Psoas muscle (tissue), 8 donors: ENCODE measurements at places on chromosomes 4 and X.

GRCh38 chr4:152686452-152687013 is 6.7 kb upstream of the TMEM154 start:
- no peak for DNase-seq

DNA sequence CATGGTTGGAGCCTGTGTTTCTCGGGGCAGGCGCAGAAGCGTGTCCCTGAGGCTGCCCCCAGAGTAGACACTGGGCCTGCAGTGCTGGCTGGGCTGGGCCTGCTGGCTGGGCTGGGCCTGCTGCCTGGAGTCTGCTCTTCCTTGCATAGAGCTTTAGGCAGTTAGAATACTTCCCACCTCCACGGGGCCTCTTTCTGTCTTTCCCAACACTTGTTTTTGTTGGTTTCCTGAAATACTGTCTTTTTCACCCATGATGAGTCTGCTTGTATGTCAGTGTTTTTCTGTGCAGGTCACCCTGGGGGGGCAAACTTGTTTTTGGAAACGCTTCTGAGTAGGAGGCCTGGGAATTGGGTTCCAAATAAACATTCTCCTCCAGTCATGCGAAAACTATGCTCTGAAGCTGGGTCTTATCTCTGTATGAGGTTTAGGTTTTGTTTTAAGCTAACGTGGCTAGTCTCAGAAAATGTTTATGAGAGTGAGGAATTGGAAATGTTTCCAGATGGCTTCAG is 32.2 kb downstream of the TRMT44 start:
- no peak for DNase-seq

DNA sequence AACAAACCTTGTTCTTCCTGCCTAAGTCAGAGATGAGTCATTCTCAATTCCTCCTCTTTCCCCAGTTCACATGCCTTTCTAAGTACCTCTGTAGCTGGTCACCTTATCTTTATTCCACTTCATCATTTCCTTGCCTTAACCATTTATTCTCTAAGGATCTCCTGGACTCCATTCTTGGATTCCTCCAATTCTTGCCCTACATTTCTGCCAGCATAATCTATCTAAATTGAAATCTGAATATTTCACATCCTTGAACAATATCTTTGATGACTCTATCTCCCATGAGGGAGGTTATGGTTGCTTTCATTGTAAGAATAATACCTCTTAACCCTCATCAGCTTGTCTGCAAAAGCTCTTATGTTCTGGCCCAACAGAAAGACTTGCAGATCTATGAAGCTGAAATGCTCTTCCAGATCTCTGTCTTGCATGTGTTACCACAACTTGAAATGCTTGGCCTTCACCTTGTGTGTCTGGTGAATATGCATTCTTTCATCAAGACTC is 28.6 kb upstream of the PDE5A start:
- DNase-seq = no peak

DNA sequence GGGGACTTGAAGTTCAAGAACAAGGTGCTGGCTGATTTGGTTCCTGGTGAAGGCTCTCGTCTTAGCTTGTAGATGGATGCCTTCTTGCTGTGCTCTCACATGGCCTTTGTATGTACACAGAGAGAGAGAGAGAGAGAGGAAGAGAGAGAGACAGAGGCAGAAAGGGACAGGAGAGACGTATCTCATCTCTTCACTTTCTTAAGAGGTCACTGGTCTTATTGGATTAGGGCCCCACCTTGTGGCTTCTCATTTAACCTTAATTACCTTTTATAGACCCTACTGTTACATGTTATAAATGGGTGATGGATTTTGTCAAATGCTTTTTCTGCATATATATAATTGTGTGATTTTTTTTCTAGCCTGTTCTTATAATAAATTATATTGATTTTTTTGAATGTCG is 1444.2 kb downstream of the ADGRL3 start:
- no peak for DNase-seq

- DNase-seq = no peak
Observed at GRCh38 chrX:110287605-110288004, 30.3 kb downstream of the AMMECR1 start.

GRCh38 chr4:26000274-26000950 is 86.4 kb downstream of the SMIM20 start:
- no peak for DNase-seq

DNA sequence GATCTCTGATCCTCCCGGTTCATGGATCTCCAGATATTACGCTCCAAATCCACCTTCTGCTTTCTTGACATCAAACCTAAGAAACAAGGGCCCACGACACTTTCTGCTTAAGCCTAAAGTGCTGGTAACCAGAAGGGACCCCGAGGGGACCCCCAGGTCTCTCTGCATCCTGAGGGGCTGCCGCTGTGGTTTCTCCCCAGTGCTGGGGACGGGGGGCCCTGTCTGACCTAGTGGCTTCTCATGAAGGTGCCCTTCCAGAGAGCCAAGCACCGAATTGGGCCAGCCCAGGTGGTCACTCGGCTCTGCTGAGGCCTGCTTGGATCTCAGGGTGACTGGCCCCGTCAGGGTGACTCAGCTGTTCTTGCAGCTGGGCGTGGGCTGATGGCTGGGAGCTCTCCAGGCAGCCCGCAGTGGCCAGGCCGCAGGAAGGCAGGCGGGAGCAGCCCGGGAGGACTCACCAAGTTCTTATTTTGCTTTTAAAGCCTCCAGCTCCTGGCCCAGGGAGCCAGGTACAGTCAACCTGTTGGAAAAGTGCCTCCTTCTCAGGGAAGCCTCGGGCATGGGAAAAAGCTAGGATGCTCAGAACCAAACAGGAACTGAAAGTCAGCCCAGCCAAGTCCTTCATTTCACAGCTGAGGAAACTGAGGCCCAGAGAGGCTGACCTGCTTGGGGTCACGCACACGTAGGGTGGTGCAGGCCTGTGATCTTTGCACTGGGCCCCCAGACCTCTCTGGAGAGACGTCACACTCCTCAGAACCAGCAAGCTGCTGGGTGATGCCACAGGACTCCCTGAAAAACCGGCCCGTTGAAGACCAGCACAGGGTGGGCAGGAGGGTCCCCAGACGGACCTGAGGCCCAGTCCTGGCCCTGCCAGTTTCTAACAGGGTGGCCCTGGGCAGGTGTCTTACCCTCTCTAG is 16.7 kb downstream of the BLOC1S4 start:
- DNase-seq = peak; percentile 87

GRCh38 chr4:71498625-71499024 is 159.8 kb downstream of the SLC4A4 start:
- DNase-seq = no peak

GRCh38 chr4:158858410-158859199 is 89.8 kb downstream of the FNIP2 start:
- no peak for DNase-seq

- no peak for DNase-seq
Observed at GRCh38 chrX:130066975-130067615, 43.2 kb downstream of the ELF4 start.

DNA sequence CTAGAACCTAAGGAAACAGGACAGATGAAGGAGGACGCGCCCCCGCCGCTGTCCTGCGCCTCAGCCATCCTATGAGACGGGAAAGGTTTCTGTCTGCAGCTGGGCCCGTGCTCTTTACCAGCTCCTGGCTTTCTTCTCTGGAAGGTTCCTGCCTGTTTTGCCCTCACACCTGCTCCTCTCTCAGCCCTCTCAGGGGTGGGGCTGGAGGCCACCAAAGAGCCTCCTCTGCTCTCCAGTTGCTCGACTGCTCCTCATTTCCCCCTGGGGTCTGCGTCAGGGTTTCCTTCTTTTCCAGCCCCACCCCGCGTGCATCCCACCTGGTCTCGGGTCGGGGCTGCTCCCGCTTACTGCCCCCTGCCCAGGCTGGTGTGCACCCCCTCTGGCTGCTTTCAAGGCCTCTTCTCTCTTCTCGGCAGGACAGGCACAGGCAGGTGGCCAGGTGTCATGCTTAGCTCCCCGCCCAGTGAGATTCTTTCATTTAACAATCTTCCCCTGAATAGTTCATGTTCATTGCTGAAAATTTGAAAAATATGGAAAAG is 4.6 kb downstream of the HTT-AS start:
- DNase-seq = no peak

DNA sequence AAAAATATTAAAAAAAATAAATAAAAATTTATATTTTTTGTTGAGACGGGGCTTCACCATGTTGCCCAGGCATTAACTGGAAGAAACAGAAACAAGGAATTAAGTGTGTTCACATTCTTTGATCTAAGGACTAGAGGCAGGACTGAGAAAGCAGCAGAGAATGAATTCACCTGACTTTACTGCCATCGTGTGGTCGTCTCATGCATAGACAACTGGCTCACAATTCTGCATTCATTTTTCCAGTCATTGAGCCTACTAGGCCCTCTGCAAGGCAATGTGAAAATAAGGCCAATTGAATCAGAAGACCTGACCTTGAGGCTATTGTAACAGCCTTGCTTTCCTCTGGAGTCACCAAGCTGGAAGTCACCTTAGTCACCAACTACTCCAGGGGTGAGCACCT is 37.4 kb downstream of the LHFPL1 start:
- DNase-seq = no peak

DNA sequence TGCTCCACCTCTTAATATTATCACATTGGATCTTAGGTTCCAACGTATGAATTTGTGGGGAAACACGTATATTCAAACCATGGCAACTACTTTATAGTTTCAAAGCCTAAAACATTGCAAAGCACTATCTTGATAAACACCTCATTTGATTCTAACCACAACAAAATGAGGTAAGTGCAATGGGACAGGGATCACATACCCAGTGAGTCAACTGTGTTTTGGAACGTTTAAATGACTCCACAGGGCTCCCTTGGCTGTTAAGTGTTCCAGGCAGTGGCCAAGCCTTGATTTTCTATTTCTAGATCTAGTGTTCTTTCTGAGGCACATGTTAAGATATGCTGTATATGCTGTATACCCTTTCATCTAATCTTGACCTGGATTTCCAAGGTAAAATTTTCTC is 54.5 kb upstream of the C1QTNF7 start:
- no peak for DNase-seq

DNA sequence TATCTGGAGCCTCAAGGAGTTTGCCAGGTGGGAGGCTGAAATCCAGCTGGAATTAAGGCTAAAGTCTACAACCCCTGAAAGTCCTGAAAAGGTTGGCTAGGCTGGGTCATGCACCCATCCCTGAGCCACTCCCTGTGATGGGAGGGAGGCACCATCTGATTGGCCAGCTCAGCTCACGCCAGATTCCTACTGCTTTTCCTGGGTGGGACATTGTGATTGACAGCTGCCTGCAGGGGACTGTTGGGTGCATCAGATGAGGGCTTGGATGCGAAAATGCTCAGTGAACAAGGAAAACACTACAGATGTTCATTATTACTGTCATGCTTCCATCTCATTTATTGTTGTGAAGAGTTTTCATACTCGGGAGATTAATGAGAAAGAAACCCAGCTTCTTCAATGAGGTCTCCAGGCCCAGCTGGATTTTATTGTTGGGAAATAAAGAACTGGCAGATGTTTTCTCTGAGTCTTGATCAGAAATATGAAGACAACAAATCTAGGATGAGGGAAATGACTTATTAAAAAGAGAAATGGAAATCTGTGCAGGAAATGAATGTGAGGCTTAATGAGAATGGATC is 185.9 kb downstream of the STK32B start:
- DNase-seq = no peak

DNA sequence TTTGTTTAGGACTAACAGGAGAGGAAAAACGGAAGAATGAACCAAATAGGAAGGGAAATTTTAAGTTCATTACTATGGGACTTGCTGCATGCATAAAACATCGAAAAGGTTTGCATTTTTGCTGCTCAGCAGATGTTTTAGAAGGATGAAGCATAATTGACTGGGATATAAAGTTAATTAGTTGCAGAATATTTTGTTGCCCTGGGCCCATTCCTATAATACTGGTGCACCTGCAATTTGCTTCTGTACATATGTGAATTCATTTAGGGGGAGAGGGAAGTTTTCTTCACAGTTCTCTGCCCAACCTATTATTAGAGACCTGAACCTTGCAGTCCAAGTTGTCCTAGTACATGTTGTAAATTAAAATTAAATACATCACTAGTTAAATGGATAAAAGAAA is 232.0 kb downstream of the UGT8 start:
- DNase-seq = no peak

GRCh38 chr4:177789610-177790009 is 347.4 kb upstream of the AGA start:
- DNase-seq = no peak

DNA sequence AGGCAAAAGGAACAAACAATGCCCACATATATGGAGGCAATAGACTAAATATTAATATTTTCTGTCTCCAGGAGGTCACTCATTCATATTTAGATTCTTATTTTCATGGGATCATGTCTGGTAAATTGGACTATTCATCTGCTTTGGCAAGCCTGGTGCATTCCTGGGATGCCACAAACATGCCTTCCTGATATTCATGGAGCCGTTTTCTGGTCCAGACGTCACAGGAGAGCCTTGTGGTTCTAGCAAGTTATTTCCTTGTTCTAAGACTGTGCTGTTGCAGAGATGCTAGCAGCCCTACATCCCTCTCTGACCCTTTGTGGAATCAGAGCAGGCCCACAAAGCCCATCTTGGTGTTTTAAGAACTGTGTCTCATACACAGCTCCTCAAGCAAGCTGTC is 16.1 kb upstream of the EXOSC9 start:
- no peak for DNase-seq

DNA sequence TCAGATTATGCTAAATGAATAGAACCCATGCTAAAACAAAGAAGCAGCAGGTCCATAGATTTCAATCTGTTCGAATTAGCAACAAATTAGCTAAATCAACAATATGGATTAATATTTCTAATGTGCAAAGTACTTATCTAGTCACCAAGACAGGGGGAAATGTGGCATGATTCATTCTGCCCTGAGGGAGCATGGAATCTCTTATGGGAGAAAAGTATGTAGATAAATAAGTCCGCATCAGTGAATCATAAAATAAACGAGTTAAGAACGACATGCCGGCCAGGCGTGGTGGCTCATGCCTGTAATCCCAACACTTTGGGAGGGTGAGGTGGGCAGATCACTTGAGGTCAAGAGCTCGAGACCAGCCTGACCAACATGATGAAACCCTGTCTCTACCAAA is 102.1 kb downstream of the ANOS1 start:
- DNase-seq = no peak

DNA sequence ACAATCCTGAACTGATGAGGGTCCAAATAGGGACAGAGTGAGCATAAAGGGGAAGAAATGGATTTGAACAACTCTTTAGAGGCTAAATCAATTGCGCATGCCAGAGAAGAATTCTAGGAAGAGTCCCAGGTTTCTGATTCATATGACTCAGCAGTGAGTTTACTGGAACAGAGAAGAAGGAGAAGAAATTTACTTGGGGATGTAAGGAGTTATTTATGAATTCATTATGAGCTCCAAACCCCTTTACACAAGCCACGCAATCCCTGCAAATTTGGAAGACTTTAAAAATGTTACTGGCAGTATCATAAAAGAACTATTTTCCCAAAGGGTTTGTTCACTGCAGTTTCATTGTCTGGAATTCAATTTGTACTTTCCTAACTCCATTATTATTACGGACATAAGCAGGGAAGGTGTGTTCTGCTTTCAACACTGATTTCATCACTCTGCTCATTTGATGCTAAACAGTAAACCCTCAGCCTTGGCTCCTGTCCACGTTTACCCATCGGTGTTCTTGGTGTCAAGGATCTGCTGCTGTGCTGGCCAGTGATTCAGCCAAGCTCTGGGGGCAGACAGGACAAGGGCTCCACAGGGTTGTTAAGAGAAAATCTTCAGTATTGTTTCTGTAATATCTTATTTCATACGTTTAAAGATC is 273.7 kb downstream of the HNRNPD start:
- no peak for DNase-seq

- no peak for DNase-seq
Observed at GRCh38 chrX:108250654-108251579, 159.3 kb downstream of the ATG4A start.
